ENCODE measurements at places on chromosomes 7 and 10. TPM values are rescaled to one million over a fixed set of nuclear protein-coding genes. Genes with fewer than 3 reads are reported as not detected.

C10orf62 gene
- total RNA-seq: not detected

BAMBI gene
- 28.5 TPM for total RNA-seq

GRCh38 chr7:2928256-2928612 is 84.1 kb upstream of the GNA12 start:
- DNase-seq: no peak

- DNase-seq: peak; percentile 58
Observed at GRCh38 chr7:114375907-114376306, 38.7 kb upstream of the FOXP2 start.

DNA sequence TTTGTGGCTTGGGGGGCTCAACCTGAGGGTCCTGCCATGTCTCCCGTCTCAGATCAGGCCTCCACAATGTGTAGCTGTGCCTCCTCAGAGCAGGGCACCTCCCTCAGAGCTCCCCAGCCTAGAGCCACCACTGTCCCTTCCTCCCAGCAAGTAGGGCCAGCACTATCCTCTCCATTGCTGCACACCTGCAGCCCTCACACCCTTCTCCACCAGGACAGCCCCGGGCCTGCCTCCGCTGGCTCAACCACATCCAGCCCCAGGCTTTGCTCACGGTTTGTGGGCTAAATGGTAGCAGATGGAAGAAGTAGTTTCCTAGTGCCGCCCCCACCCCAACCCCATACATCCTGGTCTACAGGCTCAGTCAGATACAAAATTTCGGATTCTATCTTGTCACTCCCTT is 10.1 kb downstream of the NFKB2 start:
- no peak for DNase-seq

Data from bronchial epithelial cell (primary cell).